Stimulated activated CD4-positive, alpha-beta T cell treated with anti-CD3 and anti-CD28 coated beads, Interleukin-12 subunit alpha, Interleukin-12 subunit beta, amount 100 ng/mL, for 24 hours (primary cell): ENCODE measurements at places on chromosomes 5 and 9.

DNA sequence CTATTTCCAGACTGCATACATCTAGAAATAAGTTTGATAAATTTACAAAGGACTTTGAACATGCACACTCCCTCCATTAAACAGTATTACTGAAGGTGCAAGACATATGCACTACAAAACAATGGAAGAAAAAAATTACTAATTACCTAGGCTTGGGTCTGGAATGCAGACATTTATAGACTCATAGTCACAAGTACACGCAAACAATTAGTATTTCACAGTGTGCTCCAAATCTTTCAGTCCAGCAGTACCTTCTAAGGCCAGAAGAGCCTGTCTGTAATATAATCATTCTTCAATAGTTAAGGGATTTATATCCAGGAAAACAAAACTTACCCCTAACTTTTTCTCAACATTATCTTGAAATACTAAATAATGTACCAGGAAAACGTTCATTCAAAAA, 11.2 kb downstream of the RICTOR start:
- no peak for DNase-seq

DNA sequence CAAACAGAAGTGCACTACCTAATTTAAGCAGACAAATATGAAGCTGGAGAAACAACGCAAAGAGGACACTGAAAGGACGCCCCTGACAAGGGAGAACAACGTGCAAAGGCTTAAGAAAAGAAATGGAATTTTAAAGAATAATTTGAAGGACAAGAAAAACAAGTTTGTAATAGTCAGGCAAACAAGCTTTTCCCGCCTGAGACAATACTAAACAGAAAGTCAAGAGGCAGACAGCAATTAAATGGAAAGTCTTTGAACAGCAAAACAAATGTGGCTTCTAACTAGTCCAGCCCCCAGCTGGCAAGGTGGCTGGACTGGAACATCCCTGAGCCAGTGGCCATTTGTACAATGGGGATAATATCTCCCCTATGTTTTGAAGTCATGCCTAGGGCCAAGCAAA, 63.3 kb downstream of the SIL1 start:
- no peak for DNase-seq

DNA sequence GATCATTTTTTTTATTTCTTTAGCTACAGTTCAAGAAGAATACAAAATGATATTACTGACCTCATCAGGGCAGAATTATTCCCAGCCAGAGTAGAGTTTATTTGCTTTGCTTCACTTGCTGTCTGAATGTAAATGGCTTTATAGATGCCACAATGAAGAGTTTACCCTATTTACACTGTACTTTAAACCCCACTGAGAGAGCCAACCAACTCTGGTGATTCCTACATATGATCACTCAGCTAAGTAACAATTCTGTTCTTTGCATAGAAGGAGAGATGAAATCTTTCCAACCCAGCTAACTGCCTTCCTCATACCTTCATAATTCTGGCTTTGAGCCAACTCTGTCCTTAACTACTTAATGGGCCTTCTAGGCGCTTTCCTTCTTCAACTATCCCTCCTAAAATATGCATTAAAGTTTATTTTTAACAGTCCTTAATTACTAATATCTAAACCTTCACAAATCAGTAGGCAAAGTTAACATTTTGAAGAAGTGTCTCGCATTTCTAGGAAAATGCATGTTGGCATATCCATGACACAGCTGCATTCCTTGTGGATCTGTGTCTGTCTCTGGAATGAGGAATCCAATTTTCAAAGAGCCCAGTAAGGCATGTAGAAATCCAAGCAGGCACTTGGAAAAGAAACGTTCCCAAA, 284.8 kb upstream of the GRAMD2B start:
- DNase-seq = no peak

DNA sequence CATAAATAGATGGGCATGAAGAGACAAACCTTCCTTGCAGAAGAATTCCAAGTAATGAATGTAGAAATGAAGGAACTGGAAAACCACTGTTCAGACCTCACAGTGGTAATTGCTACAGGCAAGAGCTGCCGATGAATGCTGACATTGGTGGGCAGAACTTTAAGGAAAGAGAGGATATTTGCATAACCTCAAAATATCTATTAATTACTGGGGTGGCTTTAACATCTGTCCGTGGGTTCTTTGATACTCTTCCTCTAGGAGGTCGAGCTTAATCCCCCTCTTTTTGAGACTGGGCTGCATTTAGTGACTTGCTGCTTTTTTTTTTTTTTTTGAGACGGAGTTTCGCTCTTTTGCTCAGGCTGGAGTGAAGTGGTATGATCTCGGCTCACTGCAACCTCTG, 34.7 kb downstream of the LAMC3 start:
- no peak for DNase-seq

DNA sequence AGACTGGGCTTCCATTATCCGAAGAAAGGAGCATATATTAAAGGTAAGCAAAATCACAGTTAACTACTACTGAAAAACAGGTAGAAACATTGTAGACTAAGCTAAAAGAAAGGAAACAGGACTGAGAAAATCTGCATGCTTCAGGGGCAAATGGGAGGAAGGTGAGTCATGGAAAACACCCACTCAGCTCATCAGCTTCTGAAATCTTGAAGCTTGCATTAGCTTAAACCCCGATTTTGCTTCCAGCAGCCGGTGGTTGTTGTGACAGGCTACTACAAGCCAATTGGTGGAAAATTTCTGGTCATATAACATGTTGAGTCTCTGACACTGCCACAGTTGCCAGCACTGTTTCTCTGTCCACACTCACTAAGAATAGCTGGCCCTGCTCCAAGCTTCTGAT, 179.6 kb upstream of the PUM3 start:
- no peak for DNase-seq

DNA sequence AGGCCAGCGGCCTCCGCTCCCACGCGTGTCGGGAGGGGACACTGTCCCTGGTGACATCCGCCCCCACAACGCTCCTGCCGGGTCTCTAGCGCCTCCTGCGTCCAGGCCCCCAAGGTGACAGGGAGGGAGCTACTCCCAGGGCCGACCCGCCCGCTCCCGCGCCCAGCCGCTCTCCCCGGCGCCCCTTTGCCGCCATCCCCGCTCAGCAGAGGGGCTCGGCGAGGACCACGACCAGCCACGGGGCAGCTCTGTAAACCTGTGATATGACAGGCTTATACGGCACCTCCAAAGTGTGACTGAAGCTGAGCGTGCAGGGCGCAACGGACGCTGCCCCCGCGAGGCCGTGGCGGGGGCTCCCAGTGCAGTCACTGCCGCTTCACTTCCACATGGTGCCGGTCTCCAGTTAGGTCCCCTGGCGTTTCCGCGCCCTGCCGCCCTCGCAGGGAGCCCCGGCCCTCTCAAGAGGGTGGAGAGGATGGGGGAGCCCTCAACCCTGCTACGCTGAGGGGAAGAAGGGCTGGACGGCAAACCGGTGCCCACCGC, 978 bp upstream of the ADCY2 start:
- no peak for DNase-seq

DNA sequence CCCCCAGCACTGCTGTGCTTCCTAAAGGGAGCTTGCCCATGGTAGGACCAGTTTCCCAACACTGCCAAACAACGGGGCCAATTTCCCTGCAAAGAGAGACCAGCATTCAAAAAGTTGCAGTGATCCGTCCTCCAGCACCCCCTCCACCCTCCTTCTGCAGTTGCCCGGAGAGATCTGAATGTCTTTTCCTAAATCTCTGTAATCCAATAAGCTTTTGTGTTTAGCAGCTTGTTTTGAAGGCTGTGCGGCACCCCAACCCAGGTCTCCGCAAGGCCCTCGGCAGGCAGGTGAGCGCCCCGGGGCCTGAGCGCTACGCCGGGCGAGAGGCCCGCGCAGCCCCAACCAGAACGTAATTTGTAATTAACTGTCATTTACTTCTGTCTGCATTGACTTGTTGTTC, 366.9 kb upstream of the IRX2 start:
- DNase-seq = no peak

GRCh38 chr9:119156354-119156753, 212.9 kb downstream of the BRINP1 start:
- no peak for DNase-seq

- DNase-seq = no peak
Observed at GRCh38 chr5:2721385-2722138, 29.9 kb downstream of the IRX2 start.

DNA sequence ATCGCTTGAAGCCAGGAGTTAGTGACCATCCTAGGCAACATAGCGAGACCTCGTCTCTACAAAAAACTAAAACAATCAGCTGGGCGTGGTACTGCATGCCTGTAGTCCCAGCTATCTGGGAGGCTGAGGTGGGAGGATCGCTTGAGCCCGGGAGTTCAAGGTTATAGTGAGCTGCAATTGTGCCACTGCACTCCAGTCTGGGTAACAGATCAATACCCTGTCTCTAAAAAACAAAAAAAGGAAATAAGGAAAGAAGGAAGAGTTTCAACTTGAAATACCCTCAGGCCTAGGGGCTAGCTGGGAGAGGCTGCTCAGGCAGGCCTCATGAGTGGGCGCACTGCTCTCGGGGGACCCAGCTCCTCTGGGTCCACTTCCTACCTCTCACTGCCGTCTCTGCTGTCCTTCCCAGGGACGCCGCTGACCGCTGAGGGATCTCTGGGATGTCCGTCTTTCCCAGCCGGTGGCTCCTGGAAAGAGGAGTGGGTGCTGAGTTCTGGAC, 56.4 kb downstream of the PRRT1B start:
- no peak for DNase-seq

GRCh38 chr9:135061441-135061840, 26.0 kb upstream of the OLFM1 start:
- no peak for DNase-seq

DNA sequence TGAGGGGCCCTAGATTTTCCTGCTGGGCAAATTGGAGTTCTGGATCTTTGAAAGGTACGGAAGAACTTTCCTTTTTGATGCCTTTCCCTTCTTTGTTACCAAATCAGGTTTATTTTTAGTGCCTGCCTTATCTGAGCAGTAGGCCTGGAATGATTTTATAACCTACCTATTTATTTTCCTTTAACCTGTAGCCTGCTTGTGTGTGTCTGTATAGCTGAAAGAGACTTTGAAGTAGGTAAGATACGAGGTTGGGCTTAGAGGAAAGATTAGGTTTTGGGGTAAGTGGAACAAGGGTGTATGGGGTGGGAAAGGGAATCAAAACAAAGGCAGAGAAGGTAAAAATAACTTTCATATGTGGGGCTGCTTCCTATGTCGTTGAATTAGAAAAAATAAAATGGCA, 211.2 kb downstream of the CD180 start:
- DNase-seq = no peak

GRCh38 chr5:58314356-58315210, 145.3 kb downstream of the PLK2 start:
- DNase-seq = no peak

- DNase-seq = no peak
Observed at GRCh38 chr5:55467862-55468551, 66.8 kb downstream of the PLPP1 start.

GRCh38 chr9:82981552-82981951, 81.4 kb downstream of the RASEF start:
- DNase-seq = no peak
